ENCODE measurements at places on chromosomes 13 and 19.

- DNase-seq: no peak
These were observed 41.9 kb downstream of the RASA3 start for GRCh38 chr13:114090476-114090875.

DNA sequence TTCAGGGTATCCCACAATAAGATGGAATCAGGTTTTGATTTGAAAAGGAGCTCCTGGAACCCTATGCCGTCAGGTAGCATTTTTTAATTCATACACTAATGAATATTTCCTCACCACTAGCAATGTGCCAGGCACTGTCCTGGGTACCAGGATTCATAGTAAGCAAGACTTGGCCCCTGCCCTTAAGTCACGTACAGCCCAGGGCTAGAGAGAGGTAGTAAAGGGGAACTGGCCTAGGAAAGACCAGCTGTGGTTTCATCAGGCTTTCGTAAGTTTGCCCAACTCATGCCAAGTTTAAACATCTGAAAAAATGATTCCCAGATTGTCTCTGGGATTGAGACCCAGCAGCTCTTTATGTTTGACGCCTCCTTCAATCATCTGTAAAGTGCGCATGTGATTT, 45.9 kb upstream of the AMER2 start:
- DNase-seq: no peak

- no peak for DNase-seq
These were observed 211.3 kb downstream of the RBM26 start for GRCh38 chr13:79194727-79195126.

DNA sequence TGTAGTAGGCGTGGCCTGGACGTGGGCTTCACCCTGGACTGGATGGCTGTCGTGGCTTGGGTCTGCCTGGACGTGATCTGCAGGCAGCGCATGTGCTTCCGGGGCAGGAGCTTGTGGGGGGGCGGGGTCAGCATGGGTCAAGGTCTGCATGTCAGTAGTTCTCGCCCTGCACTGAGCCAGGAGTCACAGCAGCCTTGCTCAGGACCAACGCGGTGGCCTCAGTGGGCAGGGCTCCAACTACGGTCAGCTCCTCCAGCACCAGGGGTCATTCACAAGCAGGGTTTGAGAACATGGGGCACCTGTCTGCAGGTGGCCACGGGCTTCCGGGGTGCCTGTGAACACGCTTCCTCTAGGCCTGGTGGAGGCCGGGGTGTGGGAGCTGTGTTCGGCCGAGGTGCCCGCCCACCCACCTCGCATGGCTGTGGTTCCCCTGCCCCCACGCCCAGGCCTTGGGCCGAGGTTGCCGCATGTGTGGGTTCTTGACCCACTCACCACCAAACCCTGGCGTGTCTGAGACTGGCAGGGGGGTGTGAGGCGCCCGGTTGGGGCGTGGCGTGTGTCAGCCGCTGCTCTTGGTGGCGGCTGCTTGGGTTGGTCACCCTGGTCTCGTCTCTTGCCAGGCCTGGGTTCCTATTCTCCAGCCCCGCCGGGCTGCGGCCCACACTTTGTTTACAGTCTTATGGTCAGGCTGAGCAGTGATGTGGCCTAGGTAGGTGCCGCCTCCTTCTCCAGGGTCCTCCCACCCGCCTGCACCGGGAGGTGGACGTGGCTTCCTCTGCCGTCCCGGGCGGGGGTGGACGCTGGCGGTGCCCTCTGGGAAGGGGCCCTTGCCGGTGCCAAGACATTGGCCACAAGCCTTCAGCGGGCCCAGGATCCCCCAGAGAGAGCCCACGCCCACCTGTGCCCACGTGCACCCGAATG, 4.8 kb upstream of the RPS15 start:
- DNase-seq: no peak

DNA sequence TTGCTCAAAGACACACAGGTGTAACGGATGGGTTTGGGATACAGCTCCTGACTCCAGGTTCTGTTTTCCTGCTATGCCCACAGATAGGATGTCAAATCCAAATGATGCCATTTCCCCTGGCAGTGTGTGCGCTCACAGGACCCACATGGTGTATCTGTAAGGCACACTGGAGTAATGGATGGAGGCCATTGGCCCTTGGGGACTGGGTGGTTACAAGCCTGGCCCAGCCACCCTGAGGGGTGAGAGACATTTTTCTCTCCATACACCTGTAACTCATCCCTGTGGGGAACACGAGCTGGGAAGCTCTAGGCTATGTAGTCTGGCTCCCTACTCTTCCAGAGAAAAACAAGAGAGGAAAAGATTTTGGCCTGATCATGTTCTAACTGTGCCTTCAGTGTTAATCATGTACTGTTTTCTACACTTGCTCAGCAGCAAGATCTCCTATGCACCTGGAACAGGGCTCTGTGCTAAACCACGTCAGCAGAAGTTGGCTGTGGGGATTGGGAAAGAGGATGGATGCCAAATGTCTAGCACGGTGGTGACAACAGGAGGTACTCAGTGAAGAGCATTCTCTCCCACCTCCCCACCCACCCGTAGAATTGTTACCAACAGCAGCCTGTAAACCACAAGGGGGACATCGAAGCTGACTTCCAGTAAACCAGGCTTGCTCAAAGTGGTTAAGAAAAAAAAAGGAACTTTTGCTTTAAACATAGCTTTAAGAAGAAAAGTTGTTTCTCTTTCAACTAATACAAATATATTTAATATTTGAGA, 237.0 kb downstream of the LACC1 start:
- peak; percentile 60 for DNase-seq

DNA sequence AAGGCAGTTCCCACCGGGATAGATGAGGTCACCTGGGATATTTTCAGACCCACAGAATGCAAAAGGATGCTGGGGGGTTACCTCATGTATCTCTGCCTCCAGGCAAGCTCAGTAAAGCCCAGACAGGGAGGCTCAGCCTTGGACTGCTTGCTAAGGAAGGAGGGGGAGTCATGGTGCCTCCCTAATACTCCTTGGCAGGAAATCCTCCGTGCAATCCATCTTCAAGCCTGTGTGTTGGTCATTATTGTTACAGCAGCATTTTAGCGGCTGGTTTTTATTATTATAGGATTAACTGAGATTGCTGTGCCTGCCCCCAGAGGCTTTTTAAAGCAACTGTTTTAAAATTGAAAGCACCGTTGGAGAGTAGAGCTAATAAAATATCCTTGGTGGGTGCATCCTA, 188.5 kb upstream of the UBL3 start:
- no peak for DNase-seq

- DNase-seq: no peak
These were observed 652.8 kb downstream of the PCDH9 start for GRCh38 chr13:66577358-66577757.

DNA sequence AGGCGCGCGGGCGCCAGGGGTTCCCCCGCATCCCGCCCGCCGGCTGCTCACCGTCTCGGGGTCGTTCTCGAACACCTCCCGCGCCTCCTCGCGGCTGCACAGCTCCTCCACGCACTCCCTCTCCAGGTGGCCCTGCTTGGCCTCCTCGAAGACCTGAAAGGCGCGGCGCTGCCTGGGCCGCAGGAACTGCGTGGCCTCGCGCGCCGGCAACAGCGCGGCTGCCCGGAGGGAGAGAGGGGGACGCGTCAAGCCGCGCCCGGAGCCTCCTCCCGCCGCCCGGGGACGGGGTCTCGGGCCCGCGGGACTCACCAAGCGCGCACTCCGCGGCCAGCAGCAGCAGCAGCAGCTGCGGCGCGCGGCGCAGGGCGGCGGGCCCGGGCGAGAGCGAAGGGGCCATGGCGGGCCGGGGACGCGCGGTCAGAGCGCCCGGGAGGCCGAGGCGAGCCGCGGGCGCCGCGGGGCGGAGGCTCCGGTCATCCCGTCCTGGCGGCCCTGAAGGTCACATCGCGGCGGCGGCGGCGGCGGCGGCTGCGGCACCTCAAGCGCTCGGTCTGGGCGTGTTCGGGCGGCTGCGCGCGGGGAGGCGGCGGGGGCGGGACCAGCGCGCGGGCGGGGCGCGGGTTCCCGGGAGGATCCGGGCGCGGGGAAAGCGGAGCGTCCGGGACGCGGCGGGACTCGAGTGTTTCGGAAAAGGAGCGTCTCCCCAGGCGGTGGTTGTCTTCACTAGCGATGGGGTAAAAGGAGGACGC, at the start of gene GAS6:
Gene GAS6 (minus strand): TSS at position 553 of the 749 bp plus-strand sequence. CDS start 156 bp downstream, at position 397.
- DNase-seq: peak; percentile 32

GRCh38 chr13:23039266-23039935, 141.4 kb upstream of the SGCG start:
- DNase-seq: no peak

- no peak for DNase-seq
These were observed 168.5 kb downstream of the LMO7 start for GRCh38 chr13:75804605-75805004.

DNA sequence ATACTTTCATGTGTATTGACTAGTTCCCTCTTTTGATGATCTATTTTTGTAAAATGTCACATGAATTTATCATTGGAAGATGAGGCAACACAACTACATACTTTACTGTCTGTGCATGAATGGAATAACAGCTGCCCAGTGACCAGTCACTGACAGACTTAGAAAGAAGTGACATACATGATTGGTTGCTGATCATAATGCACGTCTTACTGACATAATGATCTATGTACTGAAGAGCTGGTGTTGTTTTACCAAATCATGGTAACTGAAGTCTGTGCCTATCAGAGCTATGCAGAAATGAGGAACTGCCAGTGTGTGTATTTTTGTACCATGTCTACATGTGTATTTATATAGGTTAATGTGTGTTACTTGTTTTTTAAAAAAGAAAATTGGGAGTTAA, 26.5 kb downstream of the GPR18 start:
- peak; percentile 65 for DNase-seq

DNA sequence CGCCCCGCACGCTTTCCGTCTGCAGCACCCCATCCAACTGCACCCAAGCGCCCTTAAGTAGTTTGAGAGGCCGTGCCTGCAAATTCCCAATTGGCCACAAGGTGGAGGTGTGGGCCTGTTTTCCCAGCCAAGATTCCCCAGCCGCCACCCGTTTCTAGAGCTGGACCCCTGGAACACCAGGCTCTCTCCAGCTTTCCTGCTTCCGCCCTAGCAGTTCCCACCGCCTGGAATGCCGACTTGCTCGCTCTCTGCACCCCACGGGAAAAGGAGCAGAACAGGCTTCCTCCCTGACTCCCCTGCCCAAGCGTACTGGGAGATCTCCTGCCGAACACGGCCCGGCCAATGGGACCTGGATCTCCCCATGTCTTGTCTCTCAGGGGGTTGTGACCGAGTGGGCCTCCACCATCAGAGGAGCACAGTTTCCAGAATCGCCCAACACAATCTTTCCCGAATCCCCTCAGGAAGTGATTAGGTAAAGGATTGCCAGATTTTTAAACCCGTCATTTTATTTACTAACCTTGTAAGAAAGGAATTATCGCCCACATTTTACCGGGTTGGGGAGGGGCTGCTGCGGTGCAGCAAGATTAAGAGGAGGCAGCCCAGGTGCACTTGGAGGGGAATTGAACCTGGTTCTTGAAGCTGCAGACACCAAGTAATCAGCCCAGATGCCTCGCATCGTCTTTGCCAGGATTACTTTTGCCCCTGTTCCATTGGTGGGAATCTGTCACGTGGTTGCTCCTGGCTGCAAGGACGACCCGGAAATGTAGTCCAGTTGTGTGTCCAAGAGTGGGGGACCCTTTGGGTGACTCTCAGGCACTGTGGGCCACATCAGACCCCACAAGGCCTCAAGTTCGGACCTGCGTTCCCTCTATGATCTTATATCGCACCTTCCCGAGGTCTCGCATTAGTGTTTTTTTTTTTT, 3.5 kb upstream of the NAPSA start:
- DNase-seq: peak; percentile 76

DNA sequence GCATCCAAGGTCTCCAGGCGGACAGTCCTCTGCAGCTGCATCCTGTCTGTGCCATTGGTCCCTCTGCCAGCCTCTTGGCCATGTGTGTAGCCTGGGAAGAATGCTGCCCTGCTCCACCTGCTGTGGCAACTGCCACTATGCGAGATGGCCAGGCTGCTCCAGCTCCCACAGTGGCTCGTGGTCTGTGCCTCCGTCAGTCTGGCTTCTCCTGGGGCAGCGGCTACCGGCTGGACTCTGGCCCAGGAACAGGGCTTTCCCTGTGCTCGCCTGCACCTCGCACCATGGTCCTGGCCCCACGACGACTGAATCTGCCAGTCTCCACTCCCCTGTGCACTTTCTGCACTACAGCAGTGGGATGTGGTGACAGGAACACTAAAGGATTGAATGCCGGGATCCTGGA, 26.7 kb upstream of the FFAR2 start:
- DNase-seq: no peak

DNA sequence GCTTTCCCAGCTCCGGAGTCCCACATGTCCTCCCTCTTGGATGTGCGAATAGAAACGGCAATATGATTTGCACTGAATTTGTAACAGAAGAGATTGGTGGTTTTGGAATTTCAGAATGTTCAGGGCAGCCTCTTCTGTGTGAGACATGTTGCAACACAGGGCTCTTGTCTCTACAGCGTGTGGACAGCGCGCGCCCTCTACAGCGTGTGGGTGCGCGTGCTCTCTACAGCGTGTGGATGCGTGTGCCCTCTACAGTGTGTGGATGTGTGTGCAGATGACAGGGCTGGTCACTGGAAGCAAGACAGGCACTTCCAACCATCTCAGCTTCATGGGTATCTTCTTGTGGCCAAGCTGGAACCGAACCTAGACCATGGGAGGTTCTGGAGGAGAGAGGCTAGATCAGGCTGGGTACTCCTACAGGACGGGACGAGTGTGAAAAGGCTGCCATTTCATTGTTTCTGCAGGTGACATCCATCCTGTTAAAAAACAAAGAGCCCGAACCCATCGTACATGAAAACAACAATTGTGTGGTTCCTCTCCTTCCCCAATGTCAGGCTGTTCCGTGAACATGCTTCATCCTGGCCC, 78.4 kb downstream of the TEX29 start:
- no peak for DNase-seq

- no peak for DNase-seq
These were observed 49.5 kb downstream of the CHST8 start for GRCh38 chr19:33671211-33671610.

- no peak for DNase-seq
These were observed 61.1 kb upstream of the NPAS1 start for GRCh38 chr19:46958532-46958931.

- no peak for DNase-seq
These were observed 7.9 kb upstream of the AKAP8L start for GRCh38 chr19:15426485-15427349.

DNA sequence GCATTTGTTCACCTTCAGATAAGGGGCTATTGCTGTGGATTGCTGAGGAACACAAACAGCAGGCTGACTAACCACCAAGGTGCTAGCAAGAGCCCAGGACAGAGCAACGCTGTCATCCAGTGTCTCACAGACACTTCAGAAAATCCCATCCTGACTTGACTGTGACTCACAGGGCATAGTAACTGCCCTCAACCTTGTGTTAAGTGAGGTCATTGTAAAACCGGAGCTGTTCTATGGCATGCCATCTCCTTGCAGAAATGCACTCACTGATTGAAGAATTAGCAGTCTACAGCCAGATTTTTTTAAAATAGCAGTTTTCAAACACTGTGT, 51.1 kb downstream of the TNFRSF19 start:
- DNase-seq: no peak

GRCh38 chr13:35630551-35631275, 154.2 kb upstream of the MAB21L1 start:
- peak; percentile 49 for DNase-seq

GRCh38 chr13:22091971-22092300, 421.1 kb downstream of the FGF9 start:
- DNase-seq: no peak

GRCh38 chr13:33494596-33495204, 209.1 kb upstream of the STARD13 start:
- peak; percentile 82 for DNase-seq
